Adipose tissue (tissue), 3 donors: ENCODE measurements at places on chromosomes 1 and 21. TPM values are rescaled to one million over a fixed set of nuclear protein-coding genes. Genes with fewer than 3 reads are reported as not detected.

MX2 gene
- 2.4 TPM for polyA plus RNA-seq

SYCP1 gene
- 0.21 TPM for polyA plus RNA-seq

IRF6 gene
- 10.4 TPM for polyA plus RNA-seq

C1orf141 gene
- not detected for polyA plus RNA-seq

ZBTB37 gene
- polyA plus RNA-seq: 1.1 TPM

OR10J1 gene
- polyA plus RNA-seq: not detected

PEX10 gene
- 13.8 TPM for polyA plus RNA-seq

RXFP4 gene
- polyA plus RNA-seq: not detected

TNFRSF4 gene
- 11.4 TPM for polyA plus RNA-seq

ZNF326 gene
- 16.0 TPM for polyA plus RNA-seq

IGSF9 gene
- polyA plus RNA-seq: 0.56 TPM

IVNS1ABP gene
- polyA plus RNA-seq: 41.6 TPM

ZFP69B gene
- 0.34 TPM for polyA plus RNA-seq

TYW3 gene
- polyA plus RNA-seq: 4.7 TPM

RIMKLA gene
- polyA plus RNA-seq: 0.64 TPM

DENND2C gene
- 1.3 TPM for polyA plus RNA-seq

DPYD gene
- polyA plus RNA-seq: 4.2 TPM

EDEM3 gene
- 11.8 TPM for polyA plus RNA-seq

C1orf210 gene
- polyA plus RNA-seq: 14.5 TPM

RGS5 gene
- 52.3 TPM for polyA plus RNA-seq

AADACL3 gene
- not detected for polyA plus RNA-seq
